ENCODE measurements at places on chromosomes 4 and X.

GRCh38 chrX:16870862-16871815 is 977 bp upstream of the RBBP7 start:
- no peak for ATAC-seq

GRCh38 chrX:23887918-23888317 is 19.8 kb downstream of the APOO start:
- no peak for ATAC-seq

DNA sequence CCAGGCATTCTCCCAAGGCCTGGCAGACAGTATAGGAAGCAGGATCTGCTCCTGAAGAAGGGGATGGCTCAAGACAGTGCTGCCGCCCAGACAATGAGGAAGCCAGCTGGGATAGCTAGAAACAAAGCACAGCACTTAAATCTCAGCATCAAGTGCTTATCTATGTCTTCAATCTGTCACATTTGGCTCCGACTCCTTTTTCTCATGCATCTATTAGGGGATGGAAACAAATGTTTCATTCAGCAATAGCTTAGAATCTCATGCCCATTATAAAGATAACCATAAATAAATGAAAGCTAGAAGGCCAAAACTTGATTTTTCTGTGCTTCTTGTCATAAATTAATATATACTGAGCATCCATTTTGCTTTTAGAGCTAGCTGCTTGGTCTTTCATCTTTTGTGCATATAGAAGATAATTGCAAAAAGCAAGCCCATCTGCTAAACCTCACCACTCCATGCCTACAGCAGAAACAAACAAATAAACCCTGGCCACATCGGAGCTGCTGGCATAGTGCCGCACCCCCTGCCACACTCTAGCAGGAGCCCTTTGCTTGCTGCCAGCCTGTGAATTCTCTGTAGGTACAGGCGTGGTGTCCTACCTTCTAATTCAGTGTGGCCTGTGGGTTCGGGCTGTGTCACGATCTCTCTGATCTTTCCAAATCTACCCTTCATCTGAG is 75.9 kb downstream of the AASDH start:
- no peak for ATAC-seq

DNA sequence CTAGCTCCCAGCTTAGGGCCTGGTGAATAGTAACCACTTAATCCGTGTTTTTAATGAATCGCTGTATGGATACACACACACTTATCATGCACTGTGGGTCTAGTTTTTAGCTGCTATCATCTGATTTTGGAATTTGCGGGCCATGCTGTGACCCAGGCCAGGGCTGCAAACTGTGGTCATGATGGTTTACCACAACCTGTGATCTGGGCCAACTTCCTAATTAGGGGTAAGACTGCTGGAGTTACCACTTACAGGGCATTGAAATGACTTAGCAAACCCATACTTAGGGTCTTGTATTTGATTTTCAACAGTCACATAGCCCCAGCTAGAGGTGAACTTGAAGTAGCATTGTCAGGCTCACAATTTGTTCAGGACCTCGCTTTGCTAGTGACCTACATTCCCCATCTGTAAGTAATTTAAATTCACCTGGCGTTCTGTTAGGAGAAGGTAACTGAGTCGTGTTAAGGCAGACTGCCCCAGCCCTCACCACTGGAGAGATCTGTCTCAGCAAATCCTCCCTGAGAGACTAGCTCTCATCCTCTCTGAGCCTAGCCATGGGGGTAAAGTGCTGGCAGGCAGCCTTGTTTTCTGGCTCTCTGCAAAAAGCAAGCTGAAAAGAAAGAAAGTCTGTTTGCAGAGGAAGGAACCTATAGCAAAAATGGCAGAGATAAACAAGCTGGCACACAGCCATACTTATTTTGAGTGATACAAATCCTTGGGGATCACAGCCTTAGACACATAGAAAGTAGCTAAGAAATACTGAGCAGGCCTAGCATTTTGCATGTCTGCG is 33.8 kb upstream of the EGFL6 start:
- ATAC-seq: no peak

DNA sequence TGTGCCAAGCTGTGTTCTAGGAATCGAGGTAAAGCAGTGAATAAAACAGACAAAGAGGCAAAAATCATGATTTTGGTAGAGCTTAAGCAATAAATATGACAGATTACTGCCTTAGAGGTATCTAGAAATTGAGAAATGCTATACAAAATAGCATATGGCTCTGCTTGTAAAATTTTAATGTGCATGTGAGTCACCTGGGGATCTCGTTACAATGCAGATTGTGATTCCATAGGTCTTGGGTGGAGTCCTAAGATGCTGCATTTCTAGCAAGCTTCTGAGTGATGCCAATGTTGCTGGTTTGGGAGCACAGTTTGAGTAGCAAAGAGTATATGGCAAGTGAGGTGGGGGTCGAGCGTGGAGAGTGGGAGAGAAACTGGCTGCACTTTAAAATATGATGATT is 697.3 kb upstream of the MAGEB2 start:
- ATAC-seq: no peak

GRCh38 chr4:88780389-88780788 is 82.8 kb upstream of the NAP1L5 start:
- ATAC-seq: no peak

Data from esophagus mucosa (tissue), 1 donor.